H4 (cell line): ENCODE measurements at places on chromosomes 6 and 20. TPM values are rescaled to one million over a fixed set of nuclear protein-coding genes. Genes with fewer than 3 reads are reported as not detected.
A peak's percentile ranks its signal among the peaks of the same experiment; 100 is the strongest.

The NUP153 gene
- 25.3 and 37.8 TPM in 2 replicates for total RNA-seq

The MDFI gene
- 0.72 TPM in 1 of 2 replicates, not detected in the other for total RNA-seq

The TREM1 gene
- 0.52 TPM in 1 of 2 replicates, not detected in the other for total RNA-seq

The ADTRP gene
- total RNA-seq: 0.74 TPM in 1 of 2 replicates, not detected in the other

GRCh38 chr6:80605165-80605989 is 498.9 kb downstream of the BCKDHB start:
- peak; percentile 9 for DNase-seq

DNA sequence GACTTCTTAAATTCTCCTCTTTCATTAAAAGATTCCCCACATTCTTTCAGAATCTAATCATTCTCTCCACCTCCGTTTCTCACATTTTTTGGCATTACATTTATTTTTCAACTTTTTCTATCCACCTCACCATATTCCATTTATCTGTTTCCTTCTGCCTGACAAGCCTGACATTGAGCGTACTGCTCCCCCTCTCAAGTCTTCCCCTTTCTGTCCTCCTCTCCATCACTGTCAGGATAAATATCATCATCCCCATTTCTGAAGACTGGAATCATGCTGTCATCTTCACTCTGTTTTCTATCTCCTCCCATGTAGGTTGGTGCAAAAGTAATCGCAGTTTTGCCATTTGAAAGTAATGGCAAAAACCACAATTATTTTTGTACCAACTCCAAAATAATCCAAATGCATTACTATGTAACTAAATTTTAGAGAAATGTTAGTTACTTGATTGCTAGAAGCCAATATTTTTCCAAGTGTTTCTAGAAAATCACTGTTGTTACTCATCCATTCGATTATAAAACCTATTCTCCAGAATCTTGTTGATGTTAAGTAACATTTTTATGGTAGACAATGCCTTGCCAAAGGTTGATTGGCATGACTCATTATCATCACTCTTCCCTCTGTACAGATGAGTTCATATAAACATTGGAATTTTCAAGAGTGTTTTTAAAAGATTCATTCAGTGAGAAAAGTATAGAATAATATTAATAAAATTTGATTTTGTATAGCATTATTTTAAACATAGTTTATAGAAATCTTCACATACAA is 292.3 kb upstream of the RNF217 start:
- DNase-seq: no peak

DNA sequence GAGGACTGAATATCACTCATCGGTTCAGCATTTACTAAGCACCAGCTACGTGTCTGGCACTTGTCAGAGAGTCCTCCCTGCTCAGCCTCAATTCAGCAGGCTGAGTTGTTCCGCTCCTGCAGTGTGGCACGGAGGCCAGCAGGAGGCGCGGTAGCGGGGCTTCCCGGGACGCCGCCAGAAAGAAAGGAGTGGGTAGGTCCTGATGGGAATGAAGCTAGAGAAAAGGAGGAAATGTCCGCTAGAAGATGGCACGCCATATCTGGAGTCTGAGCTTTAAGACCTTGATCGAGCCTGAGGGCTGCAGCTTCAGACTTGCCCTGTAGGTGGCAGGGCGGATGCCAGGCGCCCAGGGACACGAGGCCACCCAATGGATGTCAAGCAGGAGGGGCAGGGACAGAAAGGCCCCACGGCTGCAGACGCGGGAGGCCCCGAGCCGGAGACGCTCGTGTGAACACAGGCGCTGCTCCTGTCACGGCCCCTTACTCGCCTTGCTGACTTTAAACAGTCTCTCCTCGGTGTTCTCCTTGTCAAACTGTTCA is 18.7 kb downstream of the SERPINB6 start:
- DNase-seq: peak; percentile 52

DNA sequence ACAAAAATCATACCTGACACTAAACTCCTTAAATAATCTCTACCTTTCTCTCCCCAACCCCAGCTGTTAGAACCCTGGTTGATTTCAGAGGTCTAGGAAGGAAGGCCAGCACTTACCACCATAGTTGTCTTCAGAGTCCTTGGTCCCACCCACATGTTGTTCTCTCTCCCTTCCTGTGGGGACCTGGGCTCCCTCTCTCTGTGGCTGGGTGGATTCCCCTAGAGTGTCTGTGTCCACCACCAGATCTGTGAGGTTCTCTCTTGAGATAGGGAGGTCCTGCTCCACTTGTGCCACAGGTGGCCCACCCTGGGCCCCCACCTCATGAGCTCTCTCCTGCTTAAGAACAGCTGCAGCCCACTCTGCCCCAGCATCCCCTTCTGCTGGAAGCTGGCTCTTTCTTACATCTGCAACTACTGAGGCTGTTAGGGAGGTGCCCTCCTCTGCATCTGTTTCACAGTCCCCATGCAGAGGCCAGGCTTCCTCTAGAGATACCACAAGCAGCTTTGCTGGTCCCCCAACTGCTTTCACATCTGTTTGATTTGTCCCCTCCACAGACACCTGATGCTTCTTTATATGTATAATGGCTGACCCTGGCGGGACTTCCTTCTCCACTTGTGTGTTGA is 5.2 kb downstream of the MDC1 start:
- DNase-seq: no peak

GRCh38 chr20:36391955-36392354 is 85.8 kb downstream of the DLGAP4 start:
- DNase-seq: no peak

DNA sequence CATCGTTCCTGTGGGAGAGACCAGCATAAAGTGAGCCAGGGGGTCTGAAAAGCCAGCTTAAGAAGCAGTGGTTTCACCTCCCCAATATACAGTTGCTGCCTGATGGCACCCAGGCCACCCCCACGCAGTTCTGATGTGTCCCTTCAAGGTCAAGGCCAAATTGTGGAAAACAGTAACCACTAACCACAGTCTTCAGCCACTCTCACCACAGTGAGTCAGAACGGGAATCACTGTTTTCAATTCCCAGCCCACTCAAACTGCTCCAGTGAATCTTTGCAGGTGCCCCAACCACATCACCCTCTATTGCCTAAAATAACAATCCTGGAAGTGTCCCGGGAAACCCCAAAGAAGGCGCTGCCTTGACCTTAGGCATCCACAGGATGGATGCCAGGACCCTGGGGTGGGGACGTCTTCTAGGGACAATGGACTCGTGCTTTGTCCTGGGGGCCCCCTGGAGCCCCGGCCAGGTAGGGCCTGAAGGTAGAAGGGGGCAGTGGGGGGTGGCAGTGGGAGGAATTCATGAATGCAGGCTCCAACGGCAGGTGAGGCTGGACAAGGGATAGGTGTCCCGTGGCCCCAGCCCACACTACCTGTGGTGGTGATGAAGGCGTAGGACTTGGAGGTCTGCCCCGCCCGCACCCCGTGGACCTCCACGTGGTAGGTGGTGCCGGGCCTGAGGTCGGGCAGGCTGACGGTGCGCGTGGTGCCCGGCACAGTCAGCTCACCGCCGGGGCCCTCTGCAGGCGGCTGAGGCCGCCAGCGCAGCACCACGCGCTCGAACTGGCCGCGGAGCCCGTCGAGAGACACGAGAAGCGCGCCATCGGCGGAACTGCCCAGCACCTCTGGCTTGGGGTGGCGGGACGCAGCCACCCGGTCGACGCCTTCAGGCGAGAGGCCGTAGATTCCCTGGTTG is 22.2 kb downstream of the TNXB start:
- peak; percentile 58 for DNase-seq

The C6orf141 gene
- 2.6 and 2.9 TPM in 2 replicates for total RNA-seq

The CD40 gene
- total RNA-seq: 6.2 and 13.7 TPM in 2 replicates

- DNase-seq: no peak
Measured at GRCh38 chr6:84897988-84898594, 133.7 kb upstream of the TBX18 start.
